ENCODE measurements at places on chromosomes 1 and 21. TPM values are rescaled to one million over a fixed set of nuclear protein-coding genes. Genes with fewer than 3 reads are reported as not detected.
A peak's percentile ranks its signal among the peaks of the same experiment; 100 is the strongest.

DENND2C gene
- 2.8 TPM for total RNA-seq

TENT5C gene
- 16.7 TPM for total RNA-seq

MARK1 gene
- 3.6 TPM for total RNA-seq

LRRC71 gene
- 7.7 TPM for total RNA-seq

DNA sequence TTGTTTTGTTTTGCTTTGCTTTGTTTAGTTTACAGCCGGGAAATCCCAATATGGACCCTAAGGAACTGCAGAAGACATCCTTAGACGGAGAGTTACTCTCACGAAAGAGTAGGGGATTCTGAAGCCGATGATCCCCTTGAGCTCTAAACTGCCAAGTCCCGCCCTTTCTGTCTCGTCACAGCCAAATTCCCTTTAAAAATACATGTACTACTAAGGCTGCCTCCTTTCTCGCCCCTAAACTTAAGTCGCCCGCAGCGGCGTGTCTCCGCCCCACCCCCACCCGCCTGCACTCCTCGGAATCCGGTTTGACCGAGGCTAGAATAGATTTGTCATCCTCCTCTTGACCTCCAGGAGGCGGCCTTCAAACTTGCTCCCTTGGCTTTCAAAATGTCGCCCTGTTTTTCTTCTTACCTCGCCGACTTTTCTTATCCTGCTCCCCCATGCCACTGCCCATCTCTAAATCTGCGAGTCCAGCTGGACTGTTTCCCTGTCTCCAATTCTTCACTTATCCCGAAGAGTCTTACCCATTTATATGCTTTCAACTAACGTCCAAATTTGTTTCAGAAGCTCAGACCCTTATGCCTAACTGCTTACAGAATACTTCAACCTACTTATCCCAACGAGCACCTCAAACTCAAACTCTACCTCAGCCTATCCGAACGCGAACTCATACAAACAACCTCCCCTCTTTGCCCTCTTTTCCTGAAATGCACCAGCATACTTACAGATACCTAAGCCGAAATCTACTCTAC lies 10.9 kb upstream of the BOLA1 start:
- H3K4me3 ChIP-seq = peak overlapping the region; percentile 54
- DNase-seq = peak; percentile 92
- H3K36me3 ChIP-seq = no peaks in the 10 kb centered on the region
- H3K27ac ChIP-seq = peak overlapping the region; percentile 100
- H3K27me3 ChIP-seq = no peaks in the 10 kb centered on the region

- no peaks in the 10 kb centered on the region for H3K27me3 ChIP-seq
- no peaks in the 10 kb centered on the region for H3K4me1 ChIP-seq
- no peak overlapping the region for H3K27ac ChIP-seq
- H3K36me3 ChIP-seq = no peaks in the 10 kb centered on the region
- no peak for DNase-seq
- no peak overlapping the region for H3K4me3 ChIP-seq
Observed at GRCh38 chr1:200112290-200112689, 84.8 kb downstream of the NR5A2 start.

GRCh38 chr1:230249695-230250480 lies 176.2 kb downstream of the PGBD5 start:
- H3K27me3 ChIP-seq = no peaks in the 10 kb centered on the region
- no peak overlapping the region for H3K4me3 ChIP-seq
- no peak overlapping the region for H3K27ac ChIP-seq
- H3K36me3 ChIP-seq = peaks cover 36% of the 10 kb centered on the region
- H3K4me1 ChIP-seq = no peaks in the 10 kb centered on the region
- no peak for DNase-seq

DNA sequence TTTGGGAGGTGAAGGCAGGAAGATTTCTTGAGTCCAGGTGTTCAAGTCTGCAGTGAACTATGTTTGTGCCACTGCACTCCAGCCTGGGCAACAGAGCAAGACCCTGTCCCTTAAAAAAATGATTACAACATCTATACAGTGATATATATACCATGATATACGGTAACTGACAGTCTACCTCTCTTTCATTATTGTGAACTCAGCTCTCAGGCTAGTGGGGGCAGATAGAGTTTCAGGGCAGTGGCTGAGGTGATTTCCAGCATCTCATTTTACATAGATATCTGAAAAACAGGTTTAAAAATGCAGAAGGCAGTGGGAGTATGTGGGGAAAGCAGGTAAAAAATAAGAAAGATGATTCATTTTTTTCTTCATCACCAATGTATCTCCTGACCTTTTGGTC lies 8.1 kb upstream of the NTNG1 start:
- no peak overlapping the region for H3K4me3 ChIP-seq
- DNase-seq = no peak
- H3K4me1 ChIP-seq = no peaks in the 10 kb centered on the region
- H3K27ac ChIP-seq = no peak overlapping the region
- H3K27me3 ChIP-seq = no peaks in the 10 kb centered on the region
- H3K36me3 ChIP-seq = no peaks in the 10 kb centered on the region

DNA sequence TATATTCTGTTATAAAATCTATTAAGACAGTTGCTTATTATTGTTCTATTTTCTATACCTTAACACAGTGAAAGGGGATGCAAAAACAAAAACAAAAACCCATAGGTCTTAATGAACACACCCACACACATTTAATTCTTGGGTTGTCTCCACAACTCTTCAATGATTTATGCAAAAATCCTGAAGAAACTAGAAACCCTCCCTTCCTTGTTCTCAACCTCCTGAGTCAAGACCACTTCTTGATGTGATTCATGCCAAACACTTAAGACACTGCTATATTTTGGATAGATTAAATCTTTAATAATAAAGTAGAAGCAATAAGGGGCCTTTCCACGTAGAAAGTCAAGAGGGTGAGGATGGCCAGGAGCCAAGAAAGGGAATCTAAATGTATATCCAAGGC lies 23.4 kb downstream of the SCAF4 start:
- no peak for DNase-seq
- no peaks in the 10 kb centered on the region for H3K27me3 ChIP-seq
- H3K27ac ChIP-seq = no peak overlapping the region
- H3K36me3 ChIP-seq = no peaks in the 10 kb centered on the region

GRCh38 chr21:15135867-15136629 lies 71.2 kb upstream of the NRIP1 start:
- H3K4me3 ChIP-seq = no peak overlapping the region
- no peak overlapping the region for H3K27ac ChIP-seq
- DNase-seq = no peak
- no peaks in the 10 kb centered on the region for H3K27me3 ChIP-seq

DNA sequence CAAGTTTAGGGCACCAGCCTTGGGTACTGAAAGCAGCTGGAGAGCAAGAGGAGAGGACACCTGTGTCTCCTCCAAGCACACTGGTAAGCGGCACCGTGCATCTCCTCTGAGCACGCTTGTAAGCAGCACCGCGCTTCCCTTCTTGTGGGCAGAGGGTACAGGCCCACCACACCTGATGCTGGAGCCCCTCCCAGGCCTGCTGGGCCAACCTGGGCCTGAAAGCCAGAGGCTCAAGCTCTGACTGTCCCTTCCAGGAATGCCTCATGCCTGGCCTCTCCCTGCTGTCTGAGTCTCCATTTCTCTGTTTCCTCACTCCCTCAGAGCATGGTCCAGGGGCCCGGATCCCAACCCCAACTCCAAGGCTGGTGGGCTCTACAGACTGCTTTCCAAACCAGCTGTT lies 25.9 kb downstream of the DMBX1 start:
- H3K27ac ChIP-seq = no peak overlapping the region
- no peak for DNase-seq
- H3K36me3 ChIP-seq = no peaks in the 10 kb centered on the region
- H3K27me3 ChIP-seq = no peaks in the 10 kb centered on the region
